AG08395 (cell line): ENCODE measurements at places on chromosomes 4 and X.
A peak's percentile ranks its signal among the peaks of the same experiment; 100 is the strongest.

DNA sequence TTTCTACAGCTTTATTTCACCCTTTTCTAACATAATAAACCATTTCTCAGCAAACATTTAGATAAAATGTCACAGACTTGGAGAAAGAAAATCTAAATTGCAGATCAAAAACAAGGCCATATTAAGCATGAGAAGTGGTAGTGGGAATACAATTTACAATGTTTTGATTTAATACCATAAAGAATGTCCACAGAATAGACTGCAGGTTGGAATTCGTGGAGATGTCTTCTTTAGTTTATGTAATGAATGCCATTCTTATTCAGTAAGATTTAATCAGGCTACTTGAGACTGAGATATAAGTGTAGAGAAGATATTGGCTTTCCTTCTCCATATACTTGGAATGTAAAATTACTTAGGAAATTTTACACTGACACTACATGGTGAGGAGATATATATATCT is 91.9 kb upstream of the ZFP42 start:
- no peak for DNase-seq

- no peak for DNase-seq
Observed at GRCh38 chr4:25827373-25827772, 35.4 kb downstream of the SEL1L3 start.

DNA sequence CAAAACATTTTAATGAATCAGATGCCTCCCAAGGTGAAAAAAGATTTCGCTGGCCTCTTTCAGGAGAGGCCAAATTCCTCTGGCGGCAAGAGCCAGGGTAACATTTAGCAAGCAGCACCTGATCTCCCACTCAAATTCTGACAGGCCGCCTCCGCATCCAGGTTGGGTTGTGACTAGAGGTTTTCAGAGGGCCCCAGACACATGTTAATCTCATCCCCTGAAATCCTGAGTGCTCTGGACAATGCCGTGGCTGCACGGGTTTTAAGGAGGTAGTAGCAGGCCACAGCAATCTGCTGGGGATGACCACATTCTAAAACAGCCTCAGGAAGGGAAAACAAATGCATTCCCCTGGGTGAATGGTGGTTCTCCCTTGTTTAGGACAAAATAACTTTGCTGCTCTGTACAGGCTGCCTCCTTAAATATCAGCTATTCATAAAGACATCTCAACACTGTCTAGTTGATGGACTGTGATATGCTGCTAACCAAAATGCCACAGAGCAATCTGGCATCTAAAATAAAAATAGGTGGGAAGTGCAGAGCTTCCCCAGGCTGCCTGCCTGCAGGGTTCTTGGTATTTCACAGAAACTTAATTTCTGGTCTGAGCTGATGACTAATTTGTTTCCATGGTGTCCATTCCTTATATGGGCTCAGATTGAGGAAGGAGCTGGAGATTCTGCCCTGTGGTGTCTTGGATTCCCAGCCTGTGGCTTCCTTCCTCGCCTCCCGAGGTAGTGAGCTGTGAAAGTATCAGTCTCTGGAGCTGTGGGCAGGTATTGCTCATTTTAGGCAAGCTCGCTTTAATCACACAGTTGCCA is 202.0 kb downstream of the DCLK2 start:
- peak; percentile 83 for DNase-seq

DNA sequence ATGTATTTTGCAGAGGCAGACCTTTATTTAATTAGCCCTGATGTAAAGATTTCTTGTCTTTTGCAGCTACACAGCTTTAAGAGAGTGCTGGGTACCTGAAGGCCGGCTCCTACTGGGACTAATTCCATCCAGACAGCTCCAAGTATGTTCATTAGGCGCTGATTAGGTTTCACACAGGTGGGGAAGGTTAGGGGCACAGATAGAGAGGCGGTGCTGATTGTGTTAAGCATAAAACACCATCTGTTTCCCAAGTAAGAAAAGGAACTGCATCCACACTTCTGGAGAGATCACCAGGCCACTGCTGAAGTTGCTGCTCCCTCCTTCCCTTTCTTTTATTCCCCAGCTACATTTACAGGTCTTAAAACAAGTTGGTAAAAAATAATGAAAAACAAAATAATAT is 349.5 kb downstream of the ZIC3 start:
- no peak for DNase-seq

DNA sequence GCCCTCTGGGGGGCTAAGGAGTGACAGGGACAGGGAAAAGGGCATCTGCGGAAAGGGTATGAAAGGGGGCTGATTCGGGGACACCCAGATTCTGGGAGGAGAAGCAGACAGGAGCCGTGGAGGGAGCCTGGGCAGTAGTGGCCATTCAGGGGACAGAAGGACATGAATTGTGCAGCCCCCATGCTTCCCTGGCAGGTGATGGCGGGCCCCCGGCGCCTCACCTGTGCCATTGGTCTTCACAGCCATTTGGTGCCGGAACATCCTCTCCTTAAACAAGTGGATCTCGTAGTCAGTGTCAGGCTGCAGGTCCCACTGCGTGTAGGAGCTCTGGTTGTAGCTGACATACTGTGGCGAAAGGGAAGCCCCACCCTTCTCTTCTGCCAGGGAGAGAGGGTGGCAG is 21.9 kb downstream of the L1CAM start:
- no peak for DNase-seq

DNA sequence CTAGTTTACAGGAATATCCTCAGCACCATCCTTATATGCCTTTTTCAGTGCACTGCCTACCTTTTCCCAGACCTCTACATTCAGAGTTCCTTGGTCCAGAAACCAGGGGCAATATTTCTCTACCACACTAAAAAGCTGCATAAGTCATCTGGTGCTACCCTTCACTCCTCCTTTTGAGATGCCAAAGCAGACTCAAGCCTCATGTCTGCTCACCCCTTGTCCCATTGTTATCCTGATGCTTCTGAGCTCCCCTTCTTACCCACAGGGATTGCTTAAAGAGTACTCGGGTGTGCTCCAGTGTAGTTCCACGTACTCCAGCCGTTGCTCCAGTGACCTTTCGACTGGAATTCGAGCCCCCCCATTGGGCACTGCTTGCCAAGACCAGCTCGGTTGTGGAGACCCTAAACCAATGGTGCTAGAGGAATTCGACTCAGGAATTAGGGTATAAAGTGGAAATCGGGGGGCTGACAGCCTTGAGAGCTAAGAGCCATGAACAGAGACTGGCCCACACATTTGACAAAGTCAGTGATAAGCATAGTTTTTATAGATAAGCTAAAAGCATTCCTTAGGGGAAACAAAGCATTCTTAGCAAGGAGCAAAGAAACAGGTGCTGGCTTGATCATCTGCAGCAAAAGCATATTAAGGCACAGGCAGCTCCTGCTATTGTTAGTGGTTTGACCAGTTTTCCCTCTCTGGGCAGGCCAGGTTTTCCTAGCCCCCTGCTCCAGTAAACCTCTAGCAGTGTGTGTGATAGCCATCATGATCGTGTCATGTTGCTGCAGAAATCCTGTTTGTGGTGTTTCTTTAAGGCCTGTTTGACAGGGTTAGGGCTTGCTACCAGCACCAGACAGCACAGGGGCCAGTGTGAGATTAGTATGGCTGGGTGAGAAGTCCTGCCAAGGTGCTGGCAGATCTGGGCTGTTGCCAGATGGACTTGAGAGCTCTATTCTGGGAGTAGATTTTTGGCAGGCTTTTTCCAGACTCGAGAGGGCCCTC is 57.5 kb upstream of the WDR1 start:
- no peak for DNase-seq

- no peak for DNase-seq
Observed at GRCh38 chr4:73438582-73439215, 2.7 kb downstream of the AFP start.

DNA sequence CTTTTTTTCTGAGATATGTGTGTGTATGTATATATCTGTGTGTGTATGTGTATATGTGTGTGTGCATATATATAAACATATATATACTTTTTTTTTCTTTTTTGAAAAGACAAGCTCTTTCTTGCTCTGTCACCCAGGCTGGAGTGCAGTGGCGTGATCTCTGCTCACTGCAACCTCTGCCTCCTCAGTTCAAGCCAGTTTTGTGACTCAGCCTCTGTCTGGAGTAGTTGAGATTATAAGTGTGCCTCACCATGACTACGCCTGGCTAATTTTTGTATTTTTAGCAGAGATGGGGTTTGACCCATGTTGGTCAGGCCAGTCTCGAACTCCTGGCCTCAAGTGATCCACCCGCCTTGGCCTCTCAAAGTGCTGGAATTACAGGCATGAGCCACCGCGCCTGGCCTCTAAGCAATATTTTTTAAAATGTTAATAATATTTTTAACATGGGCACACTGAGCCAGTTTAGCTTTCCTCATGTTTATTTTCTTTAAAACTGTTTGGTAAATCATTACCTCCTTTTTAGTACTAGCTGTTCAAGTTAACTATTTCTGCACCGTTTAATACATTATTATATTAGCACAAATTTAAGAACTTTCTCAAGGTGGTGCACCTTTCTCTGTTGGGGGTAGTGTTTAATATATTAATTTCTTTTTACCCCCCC is 33.3 kb downstream of the BBS12 start:
- DNase-seq, result peak; percentile 73

GRCh38 chrX:23557070-23557469 is 110.2 kb upstream of the PRDX4 start:
- DNase-seq, result no peak

DNA sequence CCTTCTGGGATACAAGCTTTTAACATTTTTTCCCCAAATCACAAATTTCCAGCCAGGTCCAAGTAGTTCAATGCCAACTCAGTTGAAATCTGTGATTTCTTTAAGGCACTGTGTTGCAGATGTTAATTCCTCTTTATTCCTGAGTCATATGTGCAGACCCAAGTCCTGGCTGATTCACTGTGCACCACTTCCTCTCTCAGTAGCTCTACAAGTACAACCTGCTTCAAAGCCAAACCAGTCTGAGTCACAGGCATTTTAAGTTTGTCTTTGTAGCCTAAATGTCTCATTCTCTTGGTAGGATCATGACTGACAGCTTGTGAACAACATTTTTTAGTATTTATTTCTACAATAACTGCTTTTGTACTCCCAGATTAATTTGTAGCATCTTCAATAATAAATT is 165.6 kb upstream of the S100G start:
- DNase-seq, result peak; percentile 88

- DNase-seq, result peak; percentile 27
Observed at GRCh38 chr4:14184265-14184664, 556.7 kb upstream of the BOD1L1 start.

- DNase-seq, result peak; percentile 54
Observed at GRCh38 chr4:161714022-161714751, 449.6 kb downstream of the FSTL5 start.

DNA sequence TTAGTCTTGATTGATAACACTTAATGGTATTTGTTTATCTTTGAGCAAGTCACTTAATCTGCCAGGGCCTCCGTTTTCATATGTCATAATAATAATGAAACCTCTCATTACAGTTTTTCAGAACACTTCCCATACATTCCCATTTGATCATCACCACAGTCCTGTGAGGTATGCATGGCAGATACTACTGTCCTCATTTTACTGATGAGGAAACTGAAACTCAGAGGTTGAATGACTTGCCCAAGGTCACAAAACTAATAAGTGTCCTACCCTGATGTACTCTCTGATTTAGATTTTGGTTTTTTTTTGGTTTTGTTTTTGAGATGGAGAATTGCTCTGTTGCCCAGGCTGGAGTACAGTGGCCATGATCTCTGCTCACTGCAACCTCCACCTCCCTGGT is 25.7 kb downstream of the ZFX start:
- DNase-seq, result no peak

DNA sequence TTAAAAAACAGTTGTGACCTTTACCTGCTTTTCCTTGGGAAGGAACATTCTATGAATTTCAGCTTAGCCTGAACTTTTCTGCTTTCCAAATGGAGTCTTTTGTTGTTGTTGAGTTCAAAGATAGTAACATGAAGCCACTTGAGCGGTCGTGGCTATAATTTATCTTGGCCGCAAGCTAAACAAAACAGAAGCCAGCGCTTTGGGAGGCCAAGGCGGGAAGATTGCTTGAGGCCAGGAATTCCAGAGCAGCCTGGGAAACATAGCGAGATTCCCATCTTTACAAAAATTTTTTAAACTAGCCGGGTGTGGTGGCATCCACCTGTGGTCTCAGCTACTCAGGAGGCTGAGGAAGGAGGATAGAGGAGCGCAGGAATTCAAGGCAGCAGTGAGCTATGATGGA is 29.9 kb downstream of the TKTL1 start:
- no peak for DNase-seq

DNA sequence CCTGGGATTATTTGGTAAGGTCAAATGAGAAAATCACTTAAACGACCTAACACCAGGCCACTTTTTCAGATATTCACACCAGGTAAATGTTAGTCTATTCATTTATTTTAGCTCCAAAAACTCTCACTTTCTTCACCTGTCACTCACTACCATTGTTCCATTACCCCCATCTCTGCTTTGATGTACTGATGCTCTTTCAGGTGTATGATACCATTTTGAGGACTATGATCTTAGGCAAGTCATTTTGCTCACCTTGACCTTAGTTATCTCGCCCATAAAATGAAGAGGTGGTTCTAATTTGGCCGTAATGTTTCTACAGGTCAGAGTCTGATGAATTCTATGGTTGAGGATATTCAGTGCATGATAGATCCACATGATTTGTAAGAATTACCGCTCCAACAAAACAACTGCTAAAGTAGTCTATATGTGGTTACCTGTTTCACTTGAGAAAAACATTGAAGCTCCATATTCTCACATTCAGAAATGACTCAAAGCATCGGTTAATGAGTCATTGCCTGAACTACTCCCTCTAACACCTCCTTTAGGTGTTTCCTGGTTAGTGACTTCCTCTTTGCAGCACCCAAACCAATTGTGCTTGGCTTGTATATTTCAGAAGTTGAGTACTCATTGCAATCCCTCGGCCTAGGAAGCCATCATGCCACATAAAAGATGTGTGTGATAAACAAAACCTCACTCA is 4.5 kb downstream of the DTHD1 start:
- DNase-seq, result no peak

- DNase-seq, result peak; percentile 41
Observed at GRCh38 chrX:72306851-72307645, 1.3 kb upstream of the CITED1 start.

DNA sequence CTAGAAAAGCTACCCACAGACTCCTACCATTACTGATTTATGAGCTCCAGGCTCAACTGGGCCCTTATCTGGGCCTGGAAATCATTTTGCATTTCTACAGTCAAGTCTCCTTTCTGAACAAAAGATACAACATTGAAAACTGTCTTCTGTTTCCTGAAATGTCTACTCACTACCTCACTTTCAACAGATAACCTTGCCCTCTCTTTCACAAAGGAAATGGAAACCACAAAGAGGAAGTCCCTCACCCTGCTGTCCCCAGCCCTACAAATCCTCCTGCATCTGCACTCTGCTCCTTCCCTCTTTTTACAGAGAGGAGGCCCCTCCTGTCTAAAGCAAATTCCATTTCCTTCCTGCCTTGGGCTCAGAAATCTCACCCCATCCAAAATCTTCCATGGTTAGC is 24.8 kb upstream of the CYBB start:
- DNase-seq, result no peak

DNA sequence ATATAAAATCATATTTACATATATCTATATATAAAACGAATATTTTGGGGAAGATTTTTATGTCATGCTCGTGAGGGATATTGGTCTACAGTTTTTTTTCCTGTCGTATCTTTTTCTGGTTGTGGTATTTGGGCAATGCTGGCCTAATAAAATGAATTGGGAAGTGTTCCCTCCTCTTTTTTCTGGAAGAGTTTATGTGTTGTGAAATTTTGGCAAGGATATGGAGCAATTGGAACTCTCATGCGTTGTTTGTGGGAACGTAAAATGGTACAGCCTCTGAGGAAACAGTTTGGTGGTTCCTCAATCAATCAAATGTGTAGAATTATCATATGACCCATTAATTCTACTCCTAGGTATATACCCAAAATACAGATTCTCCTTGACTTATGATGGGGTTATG is 69.8 kb downstream of the ZNF182 start:
- no peak for DNase-seq

GRCh38 chrX:130144509-130144908 is 21.1 kb downstream of the AIFM1 start:
- DNase-seq, result no peak
